ENCODE measurements at places on chromosomes 1 and 21.

GRCh38 chr1:206575165-206575893, 36.9 kb downstream of the EIF2D start:
- no peak for DNase-seq

DNA sequence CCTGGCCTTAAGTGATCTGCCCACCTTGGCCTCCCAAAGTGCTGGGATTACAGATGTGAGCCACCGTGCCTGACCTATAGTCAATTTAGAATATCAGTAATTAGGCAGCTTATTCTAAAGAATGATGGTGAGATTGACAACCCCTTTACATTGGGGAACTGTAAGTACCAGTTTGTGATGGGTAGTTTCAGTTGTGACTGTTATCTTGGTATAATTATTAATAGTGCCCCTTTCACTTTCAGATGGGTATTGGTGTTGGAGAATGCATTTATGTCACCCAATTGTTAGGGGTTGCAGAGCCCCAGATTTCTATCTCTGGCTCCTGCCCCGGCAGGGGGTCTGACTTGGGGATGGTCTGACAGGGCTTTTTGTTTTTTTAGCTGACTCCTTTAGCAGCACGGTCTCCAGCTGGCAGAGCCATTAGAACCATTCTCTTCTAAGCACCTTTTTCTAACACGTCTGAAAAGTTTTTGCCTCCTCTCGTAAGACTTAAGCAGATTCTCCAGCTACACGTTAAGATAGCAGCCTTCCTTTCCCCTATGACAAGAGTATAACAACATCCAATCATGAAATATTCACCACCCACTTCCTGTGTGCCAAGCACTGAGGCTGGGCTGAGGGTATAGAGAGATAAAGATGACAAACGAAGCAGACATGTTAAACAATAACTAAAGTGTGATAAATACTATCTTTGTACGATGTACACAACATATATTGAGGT, 157.8 kb downstream of the SDCCAG8 start:
- no peak for DNase-seq

- DNase-seq: no peak
Measured at GRCh38 chr1:4510276-4510691, 144.1 kb upstream of the AJAP1 start.

DNA sequence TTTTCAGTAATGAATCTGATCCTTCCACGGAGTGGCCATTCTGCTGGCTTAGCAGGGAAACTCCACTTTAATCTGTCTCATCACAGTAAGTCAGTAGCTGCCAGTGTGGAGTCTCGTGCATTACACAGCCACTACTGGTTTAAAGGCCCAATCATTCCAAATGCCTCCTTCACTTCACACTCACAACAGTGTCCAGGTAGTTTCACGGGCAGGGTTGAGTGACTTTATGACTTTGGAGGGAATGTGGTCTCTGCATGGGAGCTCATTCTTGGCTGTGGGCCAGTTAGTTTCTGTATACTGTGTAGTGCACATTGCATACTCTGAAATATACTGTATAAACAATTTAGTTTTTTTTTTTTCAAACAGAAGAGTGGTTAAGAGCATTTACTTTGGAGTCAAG, 34.6 kb upstream of the C1orf87 start:
- DNase-seq: no peak

DNA sequence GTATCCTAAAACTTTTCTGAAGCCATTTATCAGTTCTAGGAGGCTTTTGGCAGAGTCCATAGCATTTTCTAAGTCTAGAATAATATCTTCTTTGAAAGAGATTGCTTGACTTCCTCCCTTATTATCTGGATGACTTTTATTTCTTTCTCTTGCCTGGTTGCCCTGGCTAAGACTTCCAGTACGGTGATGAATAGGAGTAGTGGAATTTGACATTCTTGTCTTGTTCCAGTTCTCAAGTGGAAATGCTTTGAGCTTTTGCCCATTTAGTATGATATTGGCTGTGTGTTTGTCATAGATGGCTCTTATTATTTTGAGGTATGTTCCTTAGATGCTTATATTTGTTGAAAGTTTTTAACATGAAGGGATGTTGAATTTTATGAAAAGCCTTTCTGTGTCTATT, 1647.9 kb downstream of the PLA2G4A start:
- no peak for DNase-seq

DNA sequence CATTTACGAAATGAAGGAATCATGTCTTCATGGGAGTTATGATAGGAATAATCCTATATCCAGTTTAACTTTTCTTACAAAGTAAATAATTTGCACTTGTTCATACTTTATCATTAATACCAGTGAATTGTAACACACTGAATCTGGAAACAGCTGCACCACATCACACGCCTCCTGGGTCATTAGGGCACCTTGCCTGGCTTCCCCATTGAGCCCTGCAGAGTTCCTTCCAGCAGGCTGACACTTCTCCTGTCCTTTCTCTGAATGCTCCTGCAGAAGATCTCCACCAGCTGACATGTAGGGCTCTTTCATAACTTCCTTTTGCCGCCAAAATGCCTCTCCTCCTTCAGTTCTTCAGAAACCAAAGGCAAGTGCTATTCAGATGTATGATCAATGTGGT, 201.1 kb downstream of the DAB1 start:
- no peak for DNase-seq

GRCh38 chr21:43768868-43769167, 7.3 kb downstream of the CSTB start:
- no peak for DNase-seq

- no peak for DNase-seq
Measured at GRCh38 chr1:49036700-49037099, 260.0 kb upstream of the BEND5 start.

DNA sequence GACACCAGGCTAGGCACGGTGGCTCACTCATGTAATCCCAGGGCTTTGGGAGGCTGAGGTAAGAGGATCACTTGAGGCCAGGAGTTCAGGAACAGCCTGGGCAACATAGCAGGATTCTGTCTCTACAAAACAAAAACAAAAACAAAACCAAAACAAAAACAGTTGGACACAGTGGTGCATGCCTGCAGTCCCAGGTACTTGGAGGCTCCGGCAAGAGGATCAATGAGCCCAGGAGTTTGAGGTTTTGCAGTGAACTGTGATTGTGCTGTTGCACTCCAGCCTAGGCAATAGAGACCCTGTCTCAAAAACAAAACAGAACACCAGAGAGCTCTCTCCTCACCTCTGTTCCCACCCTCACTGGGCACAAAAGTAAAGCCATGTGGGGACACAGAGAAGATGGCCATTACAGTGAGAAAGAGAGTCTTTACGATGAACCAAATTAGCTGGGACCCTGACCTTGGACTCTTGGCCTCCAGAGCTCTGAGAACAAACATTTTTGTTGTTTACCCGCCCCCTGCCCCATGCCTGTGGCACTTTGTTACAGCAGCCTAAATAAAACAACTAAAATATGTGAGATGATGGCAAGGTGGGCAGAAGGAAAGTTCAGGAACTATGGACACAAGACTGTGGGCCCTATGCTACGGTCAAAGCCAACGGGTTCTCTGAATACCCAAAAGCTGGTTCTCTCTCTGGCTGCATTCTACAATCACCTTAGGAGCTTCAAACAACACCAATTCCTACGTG, 9.8 kb downstream of the NADK start:
- no peak for DNase-seq

DNA sequence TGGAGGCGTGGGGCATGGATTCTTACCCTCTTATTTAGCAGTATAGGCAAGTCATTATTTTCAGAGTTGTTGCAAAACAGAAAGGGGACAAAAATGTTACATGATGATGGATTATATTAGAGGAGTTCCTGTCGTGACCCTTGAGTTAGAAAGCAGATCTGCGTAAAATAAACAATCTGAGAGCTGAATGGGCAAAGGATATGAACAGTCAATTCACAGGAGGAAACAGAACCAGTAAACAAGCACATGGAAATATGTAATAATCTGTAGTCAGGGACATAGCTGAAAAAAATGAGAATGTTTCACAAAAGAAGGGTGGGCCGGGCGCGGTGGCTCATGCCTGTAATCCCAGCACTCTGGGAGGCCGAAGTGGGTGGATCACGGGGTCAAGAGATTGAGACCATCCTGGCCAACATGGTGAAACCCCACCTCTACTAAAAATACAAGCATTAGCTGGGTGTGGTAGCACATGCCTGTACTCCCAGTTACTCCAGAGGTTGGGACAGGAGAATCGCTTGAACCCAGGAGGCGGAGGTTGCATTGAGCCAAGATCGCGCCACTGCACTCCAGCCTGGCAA, 20.9 kb downstream of the RCAN1 start:
- no peak for DNase-seq

DNA sequence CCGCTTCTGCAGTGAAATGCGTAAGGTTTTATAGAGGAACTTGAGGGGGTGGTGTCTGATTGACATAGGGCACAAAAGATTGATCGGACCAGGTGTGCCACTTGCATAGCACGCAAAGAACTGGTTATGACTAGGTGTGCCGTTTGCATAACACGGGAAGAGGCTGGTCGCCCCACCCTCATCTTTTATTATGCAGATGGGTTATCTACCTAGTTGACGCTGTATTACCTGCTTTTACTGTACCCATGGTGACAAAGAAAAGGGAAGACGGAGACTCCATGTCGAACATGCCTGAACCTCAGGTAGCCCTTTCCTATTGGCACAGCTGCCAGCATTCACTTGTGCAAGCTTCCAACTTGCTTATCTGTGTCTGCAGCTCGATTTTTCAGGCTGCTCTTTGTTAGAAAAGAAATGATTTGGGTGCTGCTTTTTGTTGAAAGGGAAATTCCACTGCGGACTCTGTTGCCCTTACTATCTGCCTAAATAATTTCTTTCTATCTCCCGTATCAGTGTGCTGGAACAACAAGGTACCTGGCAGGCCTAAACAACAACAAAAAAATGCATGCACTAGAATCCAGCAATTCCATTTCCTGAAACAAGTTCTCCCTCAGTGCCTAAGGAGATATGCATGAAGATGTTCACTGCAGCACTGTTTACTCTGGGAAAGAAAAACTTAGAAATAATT, 194.4 kb upstream of the KAZN start:
- DNase-seq: no peak

DNA sequence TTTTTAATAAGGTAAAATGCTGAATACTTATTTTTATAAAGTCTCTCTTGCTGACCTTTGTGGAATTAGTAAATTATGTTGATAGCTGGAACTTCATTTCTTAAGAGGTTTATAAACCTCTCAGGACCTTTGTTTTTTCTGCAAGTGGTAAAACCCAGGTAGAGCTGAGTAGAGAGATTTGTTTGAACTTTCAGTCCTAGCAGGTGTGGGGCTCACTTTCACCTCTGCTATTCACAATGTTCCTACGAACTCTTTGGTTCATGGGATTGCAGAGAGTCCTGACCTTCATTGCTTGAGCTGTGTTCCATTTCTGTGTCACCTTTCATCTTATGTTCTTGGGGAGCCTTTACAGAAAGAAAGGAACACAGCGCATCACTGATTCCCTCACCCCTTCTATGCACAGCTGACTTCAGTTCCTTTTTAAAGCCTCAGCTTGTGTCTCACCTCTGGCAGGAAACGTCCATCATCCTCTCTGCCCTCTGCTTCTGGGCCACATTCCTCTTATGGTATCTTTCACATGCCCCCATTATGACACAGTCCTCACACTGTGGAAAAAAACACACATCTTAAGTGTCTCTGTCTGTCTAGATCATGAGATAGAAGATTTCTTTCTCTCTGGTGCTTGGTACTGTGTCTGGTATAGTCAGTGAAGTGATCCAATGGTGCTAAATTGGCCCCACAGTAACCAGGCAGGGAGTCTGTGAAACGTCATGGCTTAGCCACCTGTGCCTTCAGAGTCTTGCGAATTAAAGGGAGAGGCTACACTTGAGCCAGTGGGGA, 262.5 kb upstream of the B3GALT2 start:
- no peak for DNase-seq

DNA sequence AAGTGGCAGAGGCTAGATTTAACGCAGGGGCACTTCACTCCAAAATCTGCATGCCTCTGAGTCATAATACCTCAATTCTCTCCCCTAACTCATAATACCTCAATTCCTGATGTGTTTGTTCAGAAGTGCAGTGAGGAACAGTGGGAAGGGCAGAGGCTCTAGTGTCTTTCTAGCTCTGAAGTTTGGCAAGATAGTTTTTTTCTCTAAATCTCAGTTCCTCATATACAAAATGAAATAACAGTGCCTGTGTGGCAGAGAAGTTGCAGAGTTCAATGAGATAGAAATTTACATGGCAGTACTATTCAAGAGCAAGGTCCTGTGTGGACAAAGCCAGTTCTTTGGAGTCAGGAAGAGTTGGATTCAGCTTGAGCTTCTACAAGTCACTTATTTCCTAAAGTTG, 9.8 kb downstream of the JUN start:
- DNase-seq: no peak

DNA sequence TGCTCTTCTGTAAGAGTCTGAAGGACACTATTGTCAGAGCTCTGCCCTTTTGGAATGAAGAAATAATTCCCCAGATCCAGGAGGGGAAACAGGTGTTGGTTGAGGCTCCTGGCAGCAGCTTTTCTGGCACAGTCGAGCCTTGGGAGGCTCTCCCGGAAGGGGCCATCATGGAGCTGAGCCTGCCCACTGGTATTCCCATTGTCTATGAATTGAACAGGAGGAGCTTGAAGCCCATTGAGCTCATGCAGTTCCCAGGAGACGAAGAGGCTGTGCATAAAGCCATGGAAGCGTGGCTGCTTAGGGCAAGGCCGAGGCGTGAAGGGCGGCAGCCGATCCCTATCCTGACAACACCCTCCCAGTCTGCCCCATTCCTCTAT, 26.6 kb downstream of the UBE4B start:
- DNase-seq: no peak

- no peak for DNase-seq
Measured at GRCh38 chr1:205630241-205630640, 1.6 kb downstream of the ELK4 start.

GRCh38 chr1:107246775-107247345, 106.0 kb downstream of the NTNG1 start:
- no peak for DNase-seq

DNA sequence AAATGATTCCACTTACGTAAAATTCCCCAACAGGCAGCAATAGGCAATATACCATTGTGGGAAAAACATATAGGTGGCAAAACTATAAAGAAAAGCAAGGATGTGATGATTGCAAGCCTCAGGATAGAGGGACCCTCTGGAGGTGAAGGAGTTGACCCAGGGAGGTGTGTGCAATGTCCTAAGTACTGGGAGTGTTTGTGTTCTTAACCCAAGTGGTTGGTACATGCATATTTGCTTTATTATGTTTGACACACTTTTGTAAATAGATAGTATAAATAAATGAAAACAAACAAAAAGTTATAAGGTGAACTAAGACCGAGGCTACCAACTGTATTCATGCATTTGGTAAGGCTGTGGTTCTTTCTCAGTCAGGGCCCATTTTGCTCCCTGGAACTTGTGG, 7.5 kb downstream of the MX1 start:
- no peak for DNase-seq

GRCh38 chr1:236880209-236880608, 85.1 kb downstream of the MTR start:
- no peak for DNase-seq

GRCh38 chr1:110084227-110085078, 14.0 kb upstream of the ALX3 start:
- DNase-seq: no peak

DNA sequence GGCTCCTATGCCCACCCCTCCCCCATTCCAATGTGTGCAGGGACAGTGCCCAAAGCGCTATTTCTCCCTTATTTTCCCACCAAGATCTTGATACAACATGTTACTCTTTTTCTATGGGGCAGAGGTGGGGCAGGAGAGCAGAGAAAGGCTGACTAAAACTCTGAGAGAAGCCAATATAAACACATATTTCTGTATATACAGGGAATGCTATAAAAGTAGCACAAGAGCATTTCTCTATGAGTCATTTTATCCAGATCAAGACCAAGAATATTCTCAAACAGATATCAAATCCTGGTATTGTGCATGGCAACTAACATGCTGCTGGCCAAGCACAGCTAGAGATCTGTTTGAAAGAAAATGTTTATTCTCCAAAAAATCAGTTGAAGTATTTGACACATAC, 7.3 kb downstream of the WDR26 start:
- DNase-seq: no peak

Measured in stimulated activated CD8-positive, alpha-beta memory T cell treated with anti-CD3 and anti-CD28 coated beads, Interleukin-4, amount 100 ng/mL, for 4 hours (primary cell).